D341Med (cell line): ENCODE measurements at places on chromosomes 1 and 21.

GRCh38 chr21:29092102-29092959 is 18.9 kb upstream of the CCT8 start:
- no peak for DNase-seq

DNA sequence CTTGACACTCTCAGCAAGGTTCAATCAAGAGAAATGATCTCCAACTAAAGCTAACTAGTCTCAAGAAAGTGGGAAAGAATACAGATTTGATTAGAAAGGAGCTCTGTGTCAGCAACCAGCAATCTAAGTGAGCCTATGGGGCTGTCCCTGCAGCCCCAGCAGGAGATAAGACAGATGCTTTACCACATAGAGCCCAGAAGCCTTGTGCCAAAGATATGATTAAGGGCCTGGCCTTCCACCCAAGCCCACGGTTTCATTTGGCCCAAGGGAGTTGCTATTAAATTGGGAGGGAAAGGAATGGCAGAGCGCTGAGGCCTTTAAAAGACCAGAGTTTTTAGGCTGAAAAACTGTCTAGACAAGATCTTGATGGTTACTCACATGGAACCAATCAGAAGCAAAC is 74.8 kb downstream of the HLCS start:
- no peak for DNase-seq

GRCh38 chr1:18599086-18599485 is 31.6 kb upstream of the PAX7 start:
- DNase-seq: no peak

DNA sequence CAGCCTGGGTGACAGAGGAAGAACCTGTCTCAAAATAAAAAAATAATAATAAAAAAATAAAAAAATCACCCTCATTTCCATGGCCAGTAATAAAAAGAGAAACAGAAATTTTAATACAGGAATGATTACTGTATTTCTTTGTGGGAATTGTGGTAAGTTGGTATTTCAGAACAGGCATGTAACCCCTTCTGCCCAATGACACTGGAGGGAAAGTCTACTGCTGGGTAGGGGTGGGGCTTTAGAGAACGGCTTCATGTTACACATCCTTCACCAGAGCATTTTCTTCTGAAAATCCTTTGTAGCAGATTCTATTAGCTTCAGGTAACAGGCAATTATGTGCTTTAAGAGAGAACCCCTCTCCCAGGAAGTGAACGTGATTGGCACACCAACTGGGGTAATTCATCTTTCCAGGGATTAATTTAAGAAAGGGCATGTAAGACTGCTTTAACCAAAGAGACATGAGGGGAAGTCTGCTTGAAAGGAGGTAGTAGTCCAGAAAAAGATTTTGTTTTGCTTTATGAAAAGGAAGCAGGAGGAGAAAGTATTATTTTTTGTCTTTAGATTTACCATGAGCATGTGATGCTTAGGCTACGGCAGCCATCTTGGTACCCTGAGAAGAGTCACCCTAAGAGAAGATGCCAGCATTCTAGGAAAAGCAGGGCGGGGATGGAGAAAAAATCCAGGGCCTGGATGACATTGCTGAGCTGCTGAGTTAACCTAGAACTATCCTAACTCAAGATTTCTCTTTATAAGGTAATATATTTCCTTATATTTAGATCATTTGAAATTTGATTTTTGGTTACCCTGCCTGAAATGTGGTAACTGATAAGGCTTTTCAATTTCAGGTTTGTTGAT is 57.7 kb upstream of the DPT start:
- DNase-seq: no peak

GRCh38 chr1:63903947-63904610 is 130.3 kb downstream of the ROR1 start:
- DNase-seq: no peak

- DNase-seq: no peak
Measured at GRCh38 chr1:164726235-164726634, 167.3 kb downstream of the PBX1 start.

DNA sequence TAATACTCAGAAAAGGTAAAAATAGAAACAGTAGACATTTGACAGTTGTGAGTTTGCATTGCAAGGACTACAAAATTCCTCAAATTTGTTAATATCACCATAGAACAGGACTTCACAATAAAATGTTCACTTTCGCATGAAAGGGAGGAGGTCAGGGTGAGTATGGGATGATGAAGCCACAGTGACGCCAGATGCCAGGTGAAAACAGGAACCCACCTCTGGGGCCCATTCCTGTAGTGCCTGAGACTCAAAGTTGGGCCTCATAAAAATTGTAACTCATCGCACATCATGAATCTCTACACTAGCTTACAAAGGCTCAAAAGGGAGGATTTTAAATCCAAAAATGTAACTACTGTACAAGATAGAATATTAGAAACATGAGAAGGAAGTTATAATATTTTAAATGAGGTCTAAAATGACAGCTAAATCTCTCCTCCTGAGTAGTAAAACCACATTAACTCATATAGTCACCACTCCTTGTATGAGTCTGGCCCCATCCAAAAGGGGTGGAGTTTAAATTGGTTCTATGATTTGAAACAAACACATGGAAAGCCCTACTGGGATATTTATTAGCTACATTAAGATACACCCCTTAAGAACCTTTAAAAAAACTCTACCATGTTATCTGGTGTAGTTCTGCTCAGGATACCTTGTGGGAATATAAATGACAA is 93.7 kb downstream of the ETS2 start:
- no peak for DNase-seq

GRCh38 chr21:36549470-36549869 is 69.5 kb upstream of the CLDN14 start:
- DNase-seq: no peak

- no peak for DNase-seq
Measured at GRCh38 chr1:174963529-174964125, 36.1 kb upstream of the CACYBP start.

DNA sequence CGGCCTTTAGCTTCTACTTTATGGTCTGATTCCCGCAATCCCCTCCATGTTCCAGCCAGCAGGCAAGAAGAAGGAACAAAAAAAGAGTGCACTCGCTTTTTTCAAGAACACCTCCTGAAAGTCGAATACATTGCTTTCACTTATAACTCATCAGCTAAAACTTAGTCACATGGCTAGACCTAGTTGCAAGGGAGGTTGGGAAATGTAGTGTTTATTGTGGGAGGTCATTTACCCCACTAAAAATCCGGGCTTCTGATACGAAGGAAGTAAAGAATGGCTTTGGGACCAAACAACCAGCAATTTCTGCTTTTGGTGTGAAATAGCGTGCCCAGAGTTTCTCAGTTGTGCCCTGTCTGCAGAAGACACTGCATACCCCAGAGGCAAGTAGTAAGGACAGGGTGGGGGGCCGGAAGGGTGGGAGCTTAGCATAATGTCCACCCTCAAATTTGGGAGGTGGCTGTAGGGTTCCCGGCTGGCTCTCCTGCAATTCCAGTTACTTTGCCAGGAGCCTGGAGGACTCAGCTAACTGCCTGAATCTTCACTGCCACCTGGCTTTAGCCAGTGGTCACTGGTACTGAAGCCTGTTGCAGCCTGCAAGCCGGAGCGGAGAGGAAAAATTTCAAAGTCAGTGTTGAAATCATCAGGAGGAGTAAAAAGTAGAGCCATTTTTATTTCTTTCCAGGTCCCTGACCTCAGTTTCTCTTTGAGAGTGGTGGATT is 57.7 kb upstream of the F3 start:
- no peak for DNase-seq

GRCh38 chr1:39777306-39777705 is 6.2 kb upstream of the OXCT2 start:
- DNase-seq: no peak

GRCh38 chr1:39255222-39255621 is 50.7 kb downstream of the MACF1 start:
- DNase-seq: no peak

DNA sequence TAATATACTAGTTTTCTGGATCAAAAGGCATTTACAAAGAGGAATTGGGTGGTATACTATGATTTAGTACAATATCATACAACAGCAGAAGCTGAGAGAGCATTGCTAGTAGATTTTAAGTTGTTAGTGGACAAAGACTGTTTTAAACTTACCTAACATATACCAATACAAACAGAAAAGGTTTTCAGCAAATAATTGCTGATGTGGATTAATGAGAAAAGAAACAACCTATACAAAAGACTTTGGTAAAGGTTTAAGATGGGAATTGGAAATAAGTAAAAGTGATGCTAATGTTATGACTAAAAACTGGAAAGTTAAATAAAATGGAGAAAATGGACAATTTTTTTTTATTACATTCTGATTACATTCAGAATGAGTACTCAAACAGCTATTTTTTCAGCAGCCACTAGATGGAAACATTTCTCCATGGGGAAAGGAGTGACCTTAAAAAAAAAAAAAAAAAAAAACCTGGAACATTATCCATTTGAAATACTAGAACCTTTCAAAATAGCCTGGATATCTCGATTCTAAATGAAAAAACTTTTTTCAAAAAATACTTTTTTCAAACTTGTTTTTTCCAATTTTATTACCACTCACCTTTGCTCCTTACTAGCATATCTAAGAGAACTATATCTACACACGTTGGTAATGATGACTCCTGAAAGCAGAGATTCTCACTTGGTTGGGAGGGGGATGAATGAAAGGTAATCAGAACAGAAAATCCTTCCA is 55.4 kb downstream of the EPRS1 start:
- DNase-seq: peak; percentile 36

- no peak for DNase-seq
Measured at GRCh38 chr1:18972531-18972930, 16.1 kb upstream of the IFFO2 start.

DNA sequence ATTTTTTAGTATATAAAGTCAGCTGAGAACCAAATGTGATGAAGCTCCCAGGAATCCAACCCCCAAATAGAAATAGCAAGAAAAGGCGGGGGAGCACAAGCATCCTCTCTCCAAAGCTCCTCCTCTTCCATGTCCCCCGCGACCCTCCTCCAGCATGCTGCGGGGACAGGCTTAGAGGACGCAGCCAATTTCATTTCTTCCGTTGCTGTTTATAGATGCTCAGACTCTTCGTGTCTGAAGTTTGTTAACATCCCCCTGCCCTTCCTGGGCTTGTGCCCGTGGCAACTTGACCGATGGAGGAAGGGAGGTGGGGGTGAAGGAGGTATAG is 754 bp upstream of the NPPA start:
- DNase-seq: no peak

- DNase-seq: no peak
Measured at GRCh38 chr1:194535369-194535768, 1349.0 kb upstream of the B3GALT2 start.

DNA sequence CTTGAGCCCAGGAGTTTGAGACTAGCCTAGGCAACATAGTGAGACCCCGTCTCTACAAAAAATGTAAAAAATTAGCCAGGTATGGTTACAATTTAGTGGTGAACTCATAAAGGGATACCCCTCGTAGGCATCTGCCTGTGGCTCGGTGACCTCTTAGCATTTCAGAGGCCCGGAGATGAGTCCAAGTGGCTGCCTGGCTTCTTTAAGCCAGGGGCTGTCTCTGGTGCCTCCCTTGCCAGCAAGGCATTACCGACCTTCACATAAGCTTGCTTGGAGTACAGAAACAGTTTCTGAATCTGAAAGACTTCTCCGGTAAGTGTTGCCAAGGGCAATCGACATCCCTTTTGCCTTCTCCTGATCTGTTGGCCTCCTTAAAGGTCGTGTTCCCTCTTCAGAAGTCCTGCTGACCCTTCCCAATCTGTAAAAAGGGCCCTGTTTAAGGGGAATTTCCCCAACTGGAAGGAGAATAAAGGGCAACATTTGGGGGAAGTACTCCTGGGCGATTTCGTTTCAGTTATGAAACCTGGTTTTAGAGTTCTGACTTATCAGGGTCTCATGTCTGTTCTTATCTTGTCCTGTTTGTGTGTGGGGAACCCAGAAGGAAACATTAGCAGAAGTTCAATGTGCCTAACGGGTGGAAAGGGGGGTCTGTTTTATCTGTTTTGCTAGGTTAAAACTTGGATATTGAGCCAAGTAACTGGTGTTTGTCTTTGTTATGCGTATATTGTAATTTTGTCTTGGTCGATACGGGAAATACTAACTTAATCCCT is 32.9 kb downstream of the KIFAP3 start:
- no peak for DNase-seq

- DNase-seq: no peak
Measured at GRCh38 chr1:234961456-234962339, 166.9 kb downstream of the TOMM20 start.

DNA sequence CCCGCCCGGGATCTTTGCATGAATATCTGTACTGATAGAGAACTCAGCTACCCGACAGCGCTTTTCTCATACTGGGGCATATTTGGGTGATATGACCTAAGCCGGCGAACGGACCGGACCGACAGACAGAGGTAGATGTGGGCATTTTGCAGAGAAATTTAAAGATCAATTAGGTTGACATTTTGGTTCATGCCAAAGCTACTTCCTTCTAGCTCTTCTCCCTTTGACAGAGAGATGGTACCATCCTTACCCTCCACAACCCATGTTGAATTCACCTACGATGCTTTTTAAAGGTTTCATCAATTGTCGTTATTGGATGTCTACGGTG is 459 bp downstream of the ARV1 start:
- no peak for DNase-seq

GRCh38 chr1:222791006-222791710 is 23.7 kb upstream of the DISP1 start:
- no peak for DNase-seq

DNA sequence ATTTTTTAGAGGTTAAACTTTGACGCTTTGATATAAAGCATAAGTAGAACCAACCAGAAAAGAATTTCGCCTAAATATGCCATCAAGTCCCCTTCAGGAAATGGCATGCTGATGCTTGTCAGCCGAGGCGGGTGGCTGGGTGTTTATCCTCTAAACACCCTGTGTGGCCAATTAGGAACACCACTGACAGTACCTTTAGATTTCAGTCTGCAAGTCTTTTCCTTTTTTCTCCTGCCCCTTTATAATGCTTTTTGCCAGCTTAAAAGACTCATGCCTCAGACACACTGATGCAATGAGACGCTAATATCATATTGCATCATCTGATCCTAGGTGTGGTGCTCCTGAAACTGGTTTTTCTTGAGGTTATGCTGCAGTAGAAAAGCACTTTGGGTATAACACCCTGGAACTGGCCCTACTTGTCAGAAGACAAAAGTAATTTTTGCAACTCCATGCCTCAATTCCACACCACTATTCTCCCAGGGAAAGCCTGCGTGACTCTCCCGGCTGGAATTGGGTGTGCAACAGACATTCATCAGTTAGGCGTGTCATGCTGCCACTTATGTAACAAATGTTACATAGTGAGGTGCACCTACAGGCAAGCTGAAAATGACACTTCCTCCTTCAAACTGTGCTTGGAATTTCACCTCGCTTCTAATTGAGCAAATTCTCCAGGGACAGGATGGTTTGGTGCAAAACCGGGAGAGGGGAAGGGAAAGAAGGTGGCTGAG is 2.0 kb upstream of the RCC2 start:
- no peak for DNase-seq

DNA sequence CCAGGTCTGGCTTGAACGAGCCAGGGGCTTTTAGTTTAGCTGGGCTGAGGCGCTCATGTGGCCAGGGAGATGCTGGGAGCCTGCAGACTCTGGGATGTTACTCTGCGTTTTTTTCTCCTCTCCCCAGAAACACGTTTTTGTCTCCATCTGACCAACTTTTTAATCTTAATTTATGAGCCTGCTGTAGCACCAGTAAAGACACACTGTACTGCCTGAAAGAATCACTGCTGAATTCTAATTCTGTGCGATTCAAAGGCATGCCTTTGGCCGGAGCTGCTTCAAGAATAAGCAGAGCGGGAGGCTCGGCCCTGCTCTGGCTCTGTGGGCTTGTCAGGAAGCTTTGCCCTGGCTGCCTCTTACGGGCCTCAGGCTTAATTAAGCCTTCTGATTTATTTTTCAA is 129.5 kb downstream of the CAMTA1 start:
- no peak for DNase-seq
